ENCODE measurements at places on chromosomes 7 and 10.

- DNase-seq = no peak
Measured at GRCh38 chr10:17162828-17163227, 33.2 kb upstream of the CUBN start.

DNA sequence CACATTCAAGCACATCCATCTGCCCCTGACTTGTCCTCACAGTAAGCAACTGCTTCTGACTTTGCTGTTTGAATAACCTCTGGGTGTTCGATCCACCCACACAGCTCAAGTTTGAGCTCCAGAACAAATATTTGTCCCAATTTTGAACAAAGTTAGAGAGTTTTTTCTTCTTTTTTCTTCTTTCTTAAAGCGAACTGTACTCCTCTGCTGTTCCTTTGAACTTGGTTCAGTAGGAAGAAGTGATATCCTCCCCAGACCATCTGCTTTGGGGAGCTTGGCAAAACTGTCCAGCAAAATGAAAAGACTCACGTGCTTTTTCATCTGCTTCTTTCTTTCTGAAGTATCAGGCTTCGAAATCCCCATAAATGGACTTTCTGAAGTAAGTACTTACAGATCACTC, at the start of gene ITIH2:
Gene ITIH2, plus strand, starts transcription at position 177 of the 400 bp plus-strand sequence. Its CDS starts 119 bp downstream, at position 296.
- DNase-seq = no peak

- DNase-seq = no peak
Measured at GRCh38 chr10:13945390-13946208, 358.8 kb downstream of the PRPF18 start.

DNA sequence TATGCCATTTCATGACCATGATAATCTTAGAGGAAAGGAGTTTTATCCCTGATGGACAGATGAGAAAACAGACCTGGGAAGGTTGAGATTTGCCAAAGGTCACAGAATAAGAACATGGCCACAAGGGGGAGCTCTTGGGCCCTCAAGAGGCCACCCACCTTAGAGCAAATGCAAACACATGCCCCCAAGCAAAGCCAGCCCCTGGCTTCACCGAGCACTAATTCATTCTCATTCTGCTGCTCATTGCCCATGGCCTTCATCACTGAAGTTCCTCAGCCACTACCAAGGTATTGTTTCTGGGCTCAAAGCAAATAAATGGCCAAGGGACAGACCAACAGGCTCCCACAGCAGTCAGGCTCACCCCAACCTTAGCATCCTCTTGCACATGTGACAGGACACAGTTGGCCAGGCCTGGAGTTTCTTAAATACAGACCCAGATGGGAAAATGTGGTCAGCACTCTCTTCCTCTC, 44.2 kb downstream of the PDLIM1 start:
- peak; percentile 80 for DNase-seq

GRCh38 chr10:81957976-81958375, 83.0 kb downstream of the NRG3 start:
- no peak for DNase-seq

DNA sequence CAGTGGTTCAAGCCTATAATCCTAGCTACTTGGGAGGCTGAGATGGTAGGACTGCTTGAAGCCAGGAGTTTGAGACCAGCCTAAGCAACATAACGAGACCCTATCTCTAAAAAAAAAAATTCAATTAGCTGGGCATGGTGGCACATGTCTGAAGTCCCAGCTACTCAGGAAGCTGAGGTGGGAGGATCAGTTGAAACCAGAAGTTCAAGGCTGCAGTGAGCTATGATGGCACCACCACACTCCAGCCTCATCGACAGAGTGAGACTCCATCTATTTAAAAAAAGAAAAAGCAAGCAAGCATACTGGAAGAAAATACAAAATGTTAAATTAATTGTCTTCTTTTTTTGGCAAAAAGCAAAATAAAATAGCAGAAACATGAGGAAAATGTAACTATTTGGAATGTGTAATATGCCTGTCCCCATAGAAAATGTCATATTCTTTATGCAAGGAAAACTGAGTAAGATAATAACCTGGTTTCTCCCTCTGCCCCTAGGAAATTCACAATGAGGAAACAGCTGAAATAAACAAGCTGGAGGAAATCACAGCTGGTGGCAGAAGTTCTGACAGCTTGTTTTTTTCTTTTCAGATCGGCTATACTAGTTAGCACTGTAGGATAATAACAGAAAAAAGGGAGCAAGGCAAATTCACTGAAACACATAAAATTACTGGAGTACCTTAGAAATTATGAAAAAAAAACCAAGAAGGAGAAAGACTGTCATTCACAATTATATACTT, 48.5 kb downstream of the HERPUD2 start:
- DNase-seq = no peak

DNA sequence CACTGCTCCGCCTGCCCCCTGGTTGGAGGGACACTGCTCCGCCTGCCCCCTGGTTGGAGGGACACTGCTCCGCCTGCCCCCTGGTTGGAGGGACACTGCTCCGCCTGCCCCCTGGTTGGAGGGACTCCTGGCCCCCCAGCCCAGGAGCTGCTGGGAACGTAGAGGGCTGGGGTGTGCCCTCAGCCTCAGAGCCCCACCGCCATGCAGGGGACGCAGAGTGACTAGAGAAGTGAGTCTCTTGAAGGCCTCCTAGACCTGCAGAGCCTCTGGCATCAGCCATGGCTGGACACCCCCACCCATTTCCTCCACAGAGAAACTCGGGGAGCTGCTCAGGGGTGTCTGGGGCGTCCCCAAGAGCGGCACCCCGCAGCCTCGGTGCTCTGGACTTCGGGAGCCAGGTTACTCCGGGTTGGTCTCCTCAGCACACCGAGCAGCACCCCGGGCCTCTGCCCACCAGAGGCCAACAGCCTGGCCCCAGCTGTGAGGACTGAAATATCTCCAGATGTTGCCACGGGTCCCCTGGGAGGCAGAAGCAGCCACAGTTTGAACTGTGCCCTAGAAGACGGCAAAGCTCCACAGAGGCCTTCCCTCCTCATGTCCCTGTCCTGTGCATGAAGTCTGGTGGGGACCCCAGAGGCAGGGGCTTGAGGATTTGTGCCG, 191.9 kb downstream of the ELFN1 start:
- no peak for DNase-seq

- DNase-seq = no peak
Measured at GRCh38 chr10:123998197-123999141, 94.9 kb downstream of the CHST15 start.
